ENCODE measurements at places on chromosomes 11 and 22.

DNA sequence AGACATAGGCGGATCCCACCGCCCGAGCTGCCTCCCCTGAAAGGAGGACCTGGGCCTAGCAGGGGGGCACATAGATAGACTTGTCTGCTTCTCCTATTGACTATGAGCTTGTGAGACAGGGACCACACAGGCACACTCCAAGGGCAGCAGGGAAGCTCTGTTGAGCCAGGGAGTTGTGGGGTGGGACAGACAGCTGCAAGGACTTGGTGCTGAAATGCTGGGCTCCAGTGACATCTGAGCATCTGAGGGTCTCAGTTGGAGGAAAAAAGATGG is 53.4 kb upstream of the ANO1 start:
- DNase-seq, result no peak

DNA sequence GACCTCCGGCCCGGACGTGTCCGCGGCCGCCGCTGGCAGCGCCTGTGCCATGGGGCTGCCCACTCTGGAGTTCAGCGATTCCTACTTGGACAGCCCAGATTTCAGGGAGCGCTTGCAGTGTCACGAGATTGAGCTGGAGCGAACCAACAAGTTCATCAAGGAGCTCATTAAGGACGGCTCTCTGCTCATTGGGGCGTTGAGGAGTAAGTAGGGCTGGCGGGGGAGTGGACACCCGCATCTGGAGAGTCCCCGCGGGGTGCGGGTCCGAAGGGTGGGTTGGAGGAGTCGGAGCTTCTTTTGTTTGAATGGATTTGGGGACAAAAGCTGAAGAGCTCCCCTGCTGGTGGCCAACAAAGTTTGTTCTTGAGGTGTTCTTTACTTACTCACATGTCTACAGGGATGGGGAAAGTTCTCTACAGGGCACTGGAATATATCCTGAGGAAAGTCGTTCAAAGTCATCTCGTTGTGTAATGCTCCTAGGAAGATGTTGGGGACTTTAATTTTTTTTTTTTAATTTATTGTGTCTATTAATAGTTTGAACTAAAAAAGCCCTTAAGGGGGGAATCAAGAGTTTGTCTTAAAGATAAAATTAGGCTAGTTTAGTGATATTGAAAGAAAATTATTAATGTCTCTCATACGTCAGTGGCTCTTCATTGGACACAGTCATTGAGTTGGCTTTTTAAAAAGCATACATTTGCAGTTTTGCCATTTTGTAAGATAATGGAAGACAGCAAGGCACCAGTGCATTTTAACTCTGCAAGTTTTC is 725 bp downstream of the ARHGAP42 start:
- no peak for DNase-seq

- DNase-seq, result no peak
Measured at GRCh38 chr22:50675553-50676179, 3.0 kb downstream of the SHANK3 start.

- no peak for DNase-seq
Measured at GRCh38 chr11:124475265-124475664, 29.8 kb upstream of the OR8B8 start.

DNA sequence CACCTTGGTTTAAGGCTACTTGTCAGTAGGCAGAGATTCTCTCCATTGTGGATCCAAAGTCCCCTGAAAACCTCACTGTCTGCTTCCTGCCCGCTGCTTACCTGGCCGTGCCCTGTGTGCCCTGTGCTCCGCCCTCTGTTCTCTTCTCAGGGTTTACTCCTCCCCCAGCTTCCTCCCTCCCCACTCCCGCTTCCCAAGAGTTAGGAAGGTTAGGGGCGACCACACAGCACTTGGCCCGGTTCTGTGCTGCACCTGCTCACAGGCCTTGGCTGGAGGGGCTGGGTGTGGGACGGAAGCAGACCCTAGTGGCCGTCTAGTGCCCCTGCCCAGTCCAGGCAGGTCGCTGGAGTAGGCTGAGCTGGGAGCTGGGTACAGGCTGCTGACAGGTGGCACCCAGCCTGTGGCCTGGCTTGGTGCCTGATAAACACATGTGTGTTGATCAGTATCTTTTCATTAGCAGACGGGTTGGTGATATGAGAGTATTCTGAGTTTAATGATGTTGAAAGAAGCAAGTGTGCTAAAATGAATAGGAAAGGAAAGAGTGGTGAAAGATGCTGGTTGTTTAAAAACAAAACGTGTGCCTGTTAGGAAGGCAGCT is 40.5 kb downstream of the GRAMD4 start:
- no peak for DNase-seq

DNA sequence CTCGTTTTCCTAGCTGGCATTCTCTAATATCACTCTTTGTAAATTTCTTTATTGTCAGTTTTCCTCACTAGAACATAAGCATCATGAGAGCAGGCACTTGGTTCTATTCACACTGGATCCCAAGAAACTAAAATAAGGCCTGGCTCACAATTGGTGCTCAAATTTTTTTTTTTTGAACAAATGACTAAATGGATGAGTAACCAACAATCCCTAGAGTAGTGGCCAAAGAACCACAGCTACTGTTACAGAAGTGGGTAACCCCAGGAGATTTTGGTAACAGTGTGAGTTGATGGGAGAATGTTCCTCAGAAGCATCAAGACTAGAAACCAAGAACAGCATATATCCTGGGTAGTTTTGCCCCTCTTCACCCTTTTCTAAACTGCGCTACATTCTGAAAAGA is 572.6 kb downstream of the INSC start:
- DNase-seq, result no peak

DNA sequence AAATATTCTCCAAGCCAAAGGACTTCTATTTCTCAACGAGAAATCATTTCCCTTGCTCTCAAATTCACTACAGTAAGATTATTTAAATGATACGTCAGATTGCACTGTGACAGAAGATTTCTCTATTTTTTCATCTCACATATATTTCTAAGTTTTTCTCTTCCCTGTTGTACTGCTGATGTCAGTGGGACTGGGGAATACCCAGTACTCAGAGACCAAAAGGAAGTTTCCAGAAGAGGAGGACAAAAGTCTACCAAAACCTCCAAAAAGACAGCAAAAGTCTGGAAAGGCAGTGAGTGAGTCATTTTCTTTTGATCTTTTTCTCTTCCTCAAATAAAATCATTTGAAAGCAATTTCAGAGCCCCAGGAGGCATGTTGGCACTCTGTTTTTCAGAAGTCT is 149.8 kb upstream of the PITPNB start:
- DNase-seq, result no peak

DNA sequence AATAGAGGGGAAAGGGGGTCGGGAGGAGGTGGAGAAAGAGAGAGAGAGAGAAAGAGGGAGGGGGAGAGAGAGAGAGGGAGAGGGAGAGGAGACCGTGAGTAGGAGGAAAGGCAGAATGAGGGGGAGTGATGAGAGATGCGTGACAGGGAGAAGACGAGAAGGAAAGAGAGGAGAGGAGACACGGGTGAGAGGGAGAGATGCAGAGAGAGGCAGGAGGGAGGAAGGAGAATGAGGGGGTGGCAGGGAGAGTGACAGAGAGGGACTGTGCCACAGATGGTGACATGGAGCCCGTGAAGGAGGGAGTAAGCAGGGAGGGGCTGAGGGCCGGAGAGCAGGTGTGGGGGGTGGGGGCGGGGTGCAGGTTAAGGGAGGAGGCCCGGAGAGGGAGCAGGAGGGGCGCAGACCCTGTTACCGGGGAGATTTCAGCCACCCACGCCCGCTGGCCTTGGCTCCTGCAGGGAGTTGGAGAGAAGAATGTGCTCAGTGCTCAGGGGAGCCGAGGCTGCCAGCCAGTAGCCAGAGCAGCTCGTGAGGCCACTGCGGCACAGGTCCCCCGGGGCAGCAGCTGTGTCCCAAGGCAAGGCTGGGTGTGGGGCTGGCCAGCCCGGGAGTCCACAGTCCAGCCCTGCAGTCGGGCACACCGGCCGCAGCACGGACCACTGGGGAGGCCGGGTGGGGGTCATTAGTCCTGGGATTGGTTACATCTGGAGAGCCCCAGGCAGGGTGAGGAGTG is at the start of gene SSTR3:
Gene SSTR3, minus strand, starts transcription at position 304 of the 733 bp plus-strand sequence. CDS start 4,674 bp downstream, outside the sequence.
- no peak for DNase-seq

DNA sequence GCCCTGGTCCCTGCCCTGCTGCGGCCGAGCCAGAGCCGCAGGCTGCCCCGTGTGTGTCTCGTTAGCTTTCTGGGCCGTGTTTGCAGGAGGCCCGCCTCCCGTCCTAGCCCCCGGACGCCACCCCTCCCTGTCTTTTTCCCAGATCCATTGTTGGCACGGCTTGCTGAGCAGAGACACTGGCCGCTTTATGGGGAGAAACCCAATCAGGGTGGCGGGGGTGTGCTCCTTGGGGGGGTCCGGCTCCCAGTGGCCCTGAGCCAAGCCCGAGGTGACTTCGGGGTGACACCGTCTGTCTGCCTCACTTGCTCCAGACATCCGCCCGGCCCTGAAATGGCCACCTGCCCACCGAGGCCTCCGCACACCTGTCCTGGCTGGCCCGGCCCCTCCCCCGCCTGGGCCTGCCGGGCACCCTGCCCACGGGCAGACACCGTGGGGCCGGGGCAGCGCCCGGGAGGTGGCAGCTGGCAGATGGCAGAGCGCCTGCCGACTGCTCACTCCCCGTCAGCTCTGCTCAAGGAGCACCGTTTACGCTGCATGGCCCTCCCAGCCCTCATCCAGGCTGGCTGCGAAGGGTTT is 43.1 kb upstream of the PPARA start:
- DNase-seq, result no peak

GRCh38 chr11:15097411-15097810 is 17.3 kb upstream of the INSC start:
- DNase-seq, result no peak

DNA sequence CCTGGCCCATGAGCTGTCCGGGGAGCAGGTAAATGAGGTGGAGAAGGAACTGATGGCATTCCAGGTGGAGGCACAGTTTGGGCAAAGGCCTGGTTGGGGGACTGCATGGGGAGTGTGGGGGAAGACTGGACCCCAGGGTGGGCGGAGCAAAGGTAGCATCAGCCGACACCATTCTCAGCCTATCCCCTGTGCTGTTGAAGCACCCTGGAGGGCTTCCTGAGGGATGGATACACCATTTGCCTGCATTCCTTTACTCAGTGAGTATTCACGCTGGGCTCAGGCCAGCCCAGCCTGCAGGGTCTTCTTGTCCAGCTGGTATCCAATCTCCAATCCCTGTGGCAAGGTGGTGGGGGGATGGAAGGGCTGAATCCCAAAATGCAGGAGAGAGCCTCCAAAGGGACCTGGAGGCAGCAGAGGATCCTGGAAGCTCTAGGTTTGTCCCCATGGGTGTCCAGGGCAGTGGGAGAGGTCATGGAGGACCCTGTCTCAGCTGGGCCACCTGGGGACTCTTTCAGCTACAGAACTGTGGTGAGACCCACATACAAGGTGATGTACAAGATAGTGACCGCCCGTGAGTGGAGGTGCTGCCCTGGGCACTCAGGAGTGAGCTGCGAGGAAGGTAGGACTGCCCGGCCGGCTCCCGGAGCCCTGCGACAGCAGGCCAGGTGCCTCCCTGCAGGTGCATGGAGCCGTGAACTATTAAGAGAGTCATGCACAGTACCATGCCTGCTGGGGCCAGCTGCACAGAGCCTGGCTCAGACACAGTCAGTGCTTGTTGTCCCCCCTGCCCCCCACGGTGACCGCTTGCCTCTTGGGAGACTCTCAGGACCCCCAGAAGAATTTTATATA is 9.5 kb downstream of the EMID1 start:
- no peak for DNase-seq

DNA sequence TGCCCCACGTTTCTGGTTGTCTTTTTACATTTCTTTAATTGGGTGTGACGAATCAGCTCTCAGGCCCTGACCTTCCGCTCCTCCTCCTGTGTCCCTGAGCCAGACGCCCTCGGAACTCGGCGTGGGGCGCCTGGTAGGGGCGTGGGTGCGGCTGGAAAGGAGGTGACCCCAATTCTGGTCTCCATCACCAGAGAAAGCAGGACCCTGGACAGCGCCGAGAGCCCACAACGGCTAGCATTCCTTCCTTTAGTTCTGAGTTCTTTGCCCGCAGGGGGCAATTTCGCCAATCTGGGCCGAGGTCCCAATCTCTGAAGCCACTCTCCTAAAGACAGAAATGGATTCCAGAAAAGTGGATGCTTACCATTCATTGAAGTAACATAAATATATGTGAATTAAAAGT is 11.7 kb upstream of the RBMXL2 start:
- no peak for DNase-seq

DNA sequence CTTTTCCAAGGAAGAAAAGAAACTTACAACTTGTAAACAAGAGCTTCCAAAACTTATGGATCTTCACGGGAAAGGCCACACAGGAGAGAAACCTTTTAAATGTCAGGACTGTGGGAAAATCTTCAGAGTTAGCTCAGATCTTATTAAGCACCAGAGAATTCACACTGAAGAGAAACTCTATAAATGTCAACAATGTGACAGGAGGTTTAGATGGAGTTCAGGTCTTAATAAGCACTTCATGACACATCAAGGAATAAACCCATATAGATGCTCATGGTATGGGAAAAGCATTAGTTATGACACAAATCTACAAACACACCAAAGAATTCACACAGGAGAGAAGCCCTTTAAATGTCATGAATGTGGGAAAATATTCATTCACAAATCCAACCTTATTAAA is 32.4 kb downstream of the GAB2 start:
- DNase-seq, result no peak

DNA sequence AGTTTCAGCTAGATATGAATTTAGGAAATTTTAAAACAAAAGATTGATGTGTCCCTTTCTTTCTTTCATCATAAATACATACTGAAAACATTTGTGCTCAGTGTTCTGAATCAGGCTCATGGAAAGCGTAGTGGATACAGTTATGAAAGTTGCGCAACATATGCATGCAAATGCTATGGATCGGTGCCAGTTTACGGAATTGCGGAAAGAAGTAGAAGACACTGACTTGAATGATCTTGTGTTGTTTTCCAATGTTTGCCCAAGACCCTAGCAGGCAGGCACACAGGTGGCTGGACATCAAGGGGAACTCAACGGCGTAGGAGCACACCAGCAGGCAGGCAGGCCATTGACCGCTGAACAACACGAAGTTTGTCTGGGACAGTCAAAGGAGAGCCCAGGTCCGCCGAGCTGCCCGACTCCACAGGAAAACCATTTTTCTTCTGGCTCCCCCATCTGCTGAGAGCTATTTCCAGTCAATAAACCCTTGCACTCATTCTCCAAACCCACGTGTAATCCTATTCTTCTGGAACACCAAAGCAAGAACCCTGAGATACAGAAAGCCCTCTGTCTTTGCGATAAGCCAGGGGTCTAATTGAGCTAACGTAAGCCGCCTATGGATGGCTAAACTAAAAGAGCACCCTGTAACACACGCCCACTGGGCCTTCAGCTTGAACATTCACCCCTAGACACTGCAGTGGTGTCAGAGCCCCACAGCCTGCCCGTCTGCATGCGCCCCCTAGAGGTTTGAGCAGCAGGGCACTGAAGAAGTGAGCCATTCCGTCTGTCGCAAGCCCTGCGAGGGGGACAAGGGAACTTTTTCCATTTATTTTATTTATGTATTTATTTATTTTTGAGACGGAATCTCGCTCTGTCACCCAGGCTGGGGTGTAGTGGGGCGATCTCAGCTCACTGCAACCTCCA is 7.4 kb upstream of the BIRC3 start:
- DNase-seq, result no peak
